Renal cortical epithelial cell (primary cell): ENCODE measurements at places on chromosomes 4 and X. TPM values are rescaled to one million over a fixed set of nuclear protein-coding genes. Genes with fewer than 3 reads are reported as not detected.
A peak's percentile ranks its signal among the peaks of the same experiment; 100 is the strongest.

- DNase-seq: peak; percentile 11
Observed at GRCh38 chr4:17665852-17666251, 51.4 kb downstream of the MED28 start.

DNA sequence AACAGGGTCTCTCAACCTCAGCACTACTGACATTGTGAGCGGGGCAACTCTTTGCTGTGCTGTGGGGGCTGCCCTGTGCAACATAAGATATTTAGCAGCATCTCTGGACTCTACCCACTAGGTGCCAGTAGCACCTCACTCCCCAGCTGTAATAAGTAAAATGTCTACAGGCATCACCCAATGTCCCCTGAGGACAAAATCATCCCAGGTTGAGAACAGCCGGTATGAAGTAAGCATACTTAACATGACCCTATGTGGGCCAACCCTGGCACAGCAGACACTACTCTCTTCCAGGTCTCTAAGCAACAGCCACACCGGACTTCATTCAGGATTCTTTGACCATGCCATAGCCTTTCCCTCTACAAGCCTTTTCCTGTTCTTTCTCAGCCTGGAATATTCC lies 10.5 kb upstream of the MGST2 start:
- DNase-seq: peak; percentile 63

DNA sequence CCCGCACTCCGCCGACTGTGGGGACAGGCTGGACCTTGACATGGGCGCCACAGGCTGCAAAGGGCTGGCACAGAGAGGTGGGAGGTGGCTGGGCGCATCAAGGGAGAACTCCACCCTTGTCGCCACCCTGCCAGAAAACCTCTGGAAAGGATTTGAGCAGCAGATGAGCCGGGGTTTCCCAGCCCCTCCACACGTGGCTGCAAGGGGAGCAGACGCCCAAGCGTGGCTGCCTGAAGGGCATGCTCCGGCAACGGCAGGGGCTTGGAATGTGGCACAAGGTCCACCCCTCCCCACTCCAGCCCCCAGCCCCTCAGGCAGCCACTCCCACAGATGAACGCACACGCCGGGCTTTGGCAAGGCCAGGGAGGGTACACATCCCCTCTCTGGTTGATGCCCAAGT lies 4.6 kb downstream of the BGN start:
- no peak for DNase-seq

GRCh38 chrX:32443841-32444240 lies 767.5 kb downstream of the DMD start:
- no peak for DNase-seq

DNA sequence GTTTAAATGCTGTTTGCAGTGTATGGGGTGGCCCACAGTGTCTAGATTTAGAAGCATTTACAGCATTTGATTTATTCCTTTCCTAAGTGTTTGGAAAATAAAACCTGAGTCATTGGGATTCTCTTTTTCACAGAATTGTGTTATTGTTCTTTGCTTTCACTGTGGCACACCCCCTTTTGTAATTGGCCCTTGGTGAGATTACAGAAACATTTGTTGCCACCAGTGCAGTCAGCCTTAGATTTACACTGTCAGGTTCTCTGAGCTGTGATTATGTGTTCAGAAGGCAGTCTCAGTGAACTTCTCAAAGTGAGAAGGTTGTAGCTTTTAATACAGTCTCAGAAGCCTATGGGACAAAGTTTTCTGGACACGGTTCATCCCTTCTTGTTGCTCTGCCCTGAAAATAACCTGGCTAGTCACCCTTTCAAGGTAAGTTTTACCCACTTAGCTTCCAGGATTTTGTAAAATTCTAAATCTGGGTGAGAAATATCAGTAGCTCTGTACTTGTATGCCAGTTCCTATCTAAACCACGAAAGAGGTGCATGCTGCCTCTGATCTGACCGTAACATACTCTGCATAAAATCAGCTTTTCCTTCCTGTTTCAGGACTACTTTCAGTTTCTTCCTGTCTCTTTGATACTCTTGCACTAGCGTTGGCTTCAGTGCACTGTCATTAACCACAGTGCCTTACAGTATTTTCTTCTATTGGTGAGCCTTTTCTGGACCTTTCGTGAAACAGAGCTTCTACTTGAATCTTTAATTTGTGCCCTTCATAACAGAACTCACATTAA lies 12.6 kb downstream of the RUFY3 start:
- DNase-seq: peak; percentile 87

CT45A3 gene
- total RNA-seq: not detected in 2 replicates
